ENCODE measurements at places on chromosomes 3 and 15. TPM values are rescaled to one million over a fixed set of nuclear protein-coding genes. Genes with fewer than 3 reads are reported as not detected.
A peak's percentile ranks its signal among the peaks of the same experiment; 100 is the strongest.

The SOX2 gene
- total RNA-seq = not detected

The AHSG gene
- 3.6 TPM for total RNA-seq

The CSPG4 gene
- total RNA-seq = 38.2 TPM

The GOLGA8Q gene
- total RNA-seq = 0.97 TPM

The ACKR2 gene
- total RNA-seq = not detected

The GADL1 gene
- 0.55 TPM for total RNA-seq

The LRRN1 gene
- 6.8 TPM for total RNA-seq

The ZKSCAN7 gene
- total RNA-seq = 1.6 TPM

The CCR8 gene
- total RNA-seq = not detected

The DNAH12 gene
- total RNA-seq = 0.02 TPM

The AADACL2 gene
- not detected for total RNA-seq

The NUSAP1 gene
- 4.1 TPM for total RNA-seq

DNA sequence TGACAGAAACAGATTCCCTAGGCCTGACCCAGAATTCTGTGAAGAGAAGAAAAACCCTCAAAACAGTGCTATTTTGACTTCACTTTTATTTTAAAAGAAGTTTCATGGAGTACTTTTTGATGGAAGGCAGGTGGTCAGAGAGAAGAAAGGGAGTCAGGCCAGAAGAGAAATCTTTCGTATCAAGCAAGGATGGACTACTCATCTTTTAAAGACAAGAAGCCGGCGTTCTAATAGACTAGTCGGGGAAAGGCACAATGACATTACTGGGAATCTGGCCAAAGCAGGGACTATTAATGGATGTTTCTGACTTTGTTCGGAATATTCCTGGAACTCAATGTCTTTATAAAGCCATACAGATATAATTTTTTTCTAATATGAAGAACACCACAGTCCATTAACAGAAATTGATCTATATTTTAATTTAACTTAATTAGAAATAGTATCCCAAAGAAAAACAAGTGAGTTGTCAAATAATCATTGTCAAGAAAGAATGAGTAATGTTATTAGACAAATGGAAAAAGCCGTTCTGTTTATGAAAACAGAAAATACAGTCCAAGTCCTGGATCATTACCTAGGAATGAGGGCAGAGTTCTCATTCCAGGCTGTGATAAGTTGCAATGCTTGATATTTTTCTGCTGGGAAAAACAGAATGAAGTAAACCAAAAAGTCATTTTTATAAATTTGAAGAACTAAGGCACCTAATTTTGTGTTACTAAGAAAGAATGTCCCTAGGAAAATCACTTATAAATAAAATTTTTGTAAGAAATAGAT, 23.7 kb upstream of the PCOLCE2 start:
- no peak overlapping the region for H3K27ac ChIP-seq
- no peaks in the 10 kb centered on the region for H3K36me3 ChIP-seq
- no peaks in the 10 kb centered on the region for H3K27me3 ChIP-seq

DNA sequence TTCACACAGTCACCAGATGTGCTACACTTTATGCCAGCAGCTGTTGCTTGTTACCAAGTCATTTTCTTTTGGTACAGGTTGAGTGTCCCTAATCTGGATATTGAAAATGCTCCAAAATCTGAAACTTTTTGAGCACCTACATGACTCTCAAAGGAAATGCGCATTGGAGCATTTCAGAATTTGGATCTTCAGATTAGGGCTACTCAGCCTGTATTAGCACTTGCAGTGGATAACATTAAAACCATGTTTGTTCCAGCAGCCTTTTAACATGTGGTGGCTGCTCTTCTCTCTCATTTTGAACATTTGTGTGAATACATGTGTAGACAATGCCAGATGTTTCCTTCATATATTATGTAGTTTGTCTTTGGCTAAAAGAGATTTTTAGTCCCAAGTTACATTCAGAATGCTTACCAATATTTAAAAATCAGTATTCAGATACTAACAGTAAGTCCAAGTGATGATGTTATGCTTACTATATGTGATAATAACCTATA, 230.9 kb upstream of the UBE2E1 start:
- H3K4me1 ChIP-seq = no peaks in the 10 kb centered on the region
- no peaks in the 10 kb centered on the region for H3K27me3 ChIP-seq
- no peak overlapping the region for H3K4me3 ChIP-seq

GRCh38 chr15:85598718-85599398, 195.9 kb downstream of the KLHL25 start:
- H3K27ac ChIP-seq = peak overlapping the region; percentile 73
- no peak for DNase-seq
- no peak overlapping the region for H3K4me3 ChIP-seq
- H3K27me3 ChIP-seq = no peaks in the 10 kb centered on the region

DNA sequence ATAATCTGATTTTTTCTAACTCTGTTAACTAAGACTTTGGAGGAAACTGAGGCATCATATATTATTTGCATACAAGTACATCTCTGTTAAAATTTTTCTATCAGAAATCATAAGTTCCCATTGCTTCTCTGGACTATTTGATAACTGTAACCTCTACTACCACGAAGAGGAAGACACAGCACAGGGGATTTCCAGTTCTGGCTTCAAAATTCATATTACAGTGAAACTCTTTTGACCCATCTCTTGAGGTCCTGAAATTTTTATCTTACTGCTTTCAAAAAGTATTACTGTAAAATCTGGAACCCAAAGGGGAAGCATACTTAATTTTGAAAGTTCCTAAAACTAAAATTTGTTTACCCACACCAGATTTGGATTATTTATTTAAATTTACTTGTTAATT, 4.2 kb downstream of the PLSCR1 start:
- H3K4me1 ChIP-seq = peaks cover 7% of the 10 kb centered on the region
- H3K27ac ChIP-seq = peak overlapping the region; percentile 82
- no peaks in the 10 kb centered on the region for H3K36me3 ChIP-seq
- DNase-seq = no peak

DNA sequence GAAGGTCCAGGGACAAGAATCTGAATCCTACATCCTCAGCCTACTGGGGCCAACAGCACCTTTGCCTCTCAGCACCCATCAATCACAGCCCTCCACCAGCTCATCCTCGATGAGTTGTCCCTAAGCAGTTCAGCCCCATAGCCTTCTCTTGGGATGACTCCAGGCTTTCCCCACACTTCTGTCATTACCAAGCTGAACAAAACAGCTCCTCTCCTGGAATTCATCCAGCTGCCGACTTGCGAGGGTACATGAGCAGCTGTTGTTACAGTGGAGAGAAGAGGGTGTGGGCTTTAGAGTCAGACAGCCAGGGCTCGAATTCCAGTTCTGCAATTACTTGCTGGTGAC, 69.0 kb upstream of the THBS1 start:
- H3K4me1 ChIP-seq = no peaks in the 10 kb centered on the region
- H3K27me3 ChIP-seq = no peaks in the 10 kb centered on the region
- peak; percentile 21 for DNase-seq
- H3K4me3 ChIP-seq = no peak overlapping the region
- no peak overlapping the region for H3K27ac ChIP-seq

GRCh38 chr15:41940441-41940857, 31.9 kb downstream of the EHD4 start:
- H3K27me3 ChIP-seq = no peaks in the 10 kb centered on the region
- H3K4me1 ChIP-seq = peaks cover 20% of the 10 kb centered on the region
- no peak for DNase-seq
- H3K27ac ChIP-seq = no peak overlapping the region
- no peak overlapping the region for H3K4me3 ChIP-seq
- no peaks in the 10 kb centered on the region for H3K36me3 ChIP-seq

DNA sequence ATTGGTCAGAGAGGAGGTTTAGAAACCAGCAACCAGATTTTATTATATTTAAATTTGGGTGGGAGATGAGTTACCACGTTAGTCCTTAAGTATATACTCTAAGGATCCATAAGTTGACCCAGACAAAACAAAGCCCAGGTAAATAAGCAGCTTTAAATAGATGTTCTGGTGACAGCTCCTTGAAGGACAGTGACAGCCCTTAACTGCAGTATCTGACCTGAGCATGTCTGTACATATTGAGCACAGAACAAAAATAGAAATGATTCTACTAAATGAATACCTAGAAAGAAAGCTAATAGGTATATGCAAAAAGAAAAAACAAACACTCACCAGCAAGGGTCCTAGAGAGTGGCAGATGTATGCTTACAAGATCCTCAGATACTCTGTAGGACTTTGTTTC, 63.0 kb downstream of the UBR1 start:
- no peak overlapping the region for H3K4me3 ChIP-seq
- no peak for DNase-seq
- H3K36me3 ChIP-seq = peaks cover 63% of the 10 kb centered on the region
- H3K4me1 ChIP-seq = no peaks in the 10 kb centered on the region

- no peaks in the 10 kb centered on the region for H3K36me3 ChIP-seq
- H3K27me3 ChIP-seq = no peaks in the 10 kb centered on the region
- no peak for DNase-seq
- H3K27ac ChIP-seq = no peak overlapping the region
- H3K4me1 ChIP-seq = no peaks in the 10 kb centered on the region
Measured at GRCh38 chr3:146093896-146094295, 67.1 kb downstream of the PLOD2 start.

- no peaks in the 10 kb centered on the region for H3K36me3 ChIP-seq
- peak overlapping the region; percentile 51 for H3K27ac ChIP-seq
- H3K4me1 ChIP-seq = peaks cover 7% of the 10 kb centered on the region
- H3K4me3 ChIP-seq = no peak overlapping the region
- no peaks in the 10 kb centered on the region for H3K27me3 ChIP-seq
Measured at GRCh38 chr3:111761309-111761795, 97.7 kb upstream of the PHLDB2 start.

DNA sequence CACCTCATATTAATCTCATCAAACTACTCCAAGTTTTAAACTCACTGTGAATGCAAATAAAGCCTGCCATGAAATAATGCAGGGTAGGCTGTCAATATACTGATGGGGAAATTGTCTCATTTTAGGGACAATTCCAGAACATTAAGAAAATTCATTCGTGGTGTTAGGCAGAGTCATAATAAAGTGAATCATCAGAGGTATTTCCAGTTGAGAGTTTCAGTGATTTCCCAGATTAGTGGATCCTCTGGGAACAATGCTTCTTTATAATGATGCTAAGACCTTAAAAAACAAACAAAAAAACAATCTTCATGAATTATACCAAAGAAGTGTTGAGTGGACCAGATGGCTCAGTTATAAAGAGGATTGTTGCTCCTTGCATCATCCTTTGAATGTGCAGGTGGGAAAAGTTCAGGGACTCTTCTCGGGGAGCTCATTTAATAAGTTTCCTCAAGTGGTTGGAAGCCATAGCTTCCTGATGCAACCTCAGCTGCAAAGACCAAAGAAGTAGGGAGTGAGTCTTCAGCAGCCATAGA, 360.9 kb upstream of the TRIM42 start:
- no peaks in the 10 kb centered on the region for H3K27me3 ChIP-seq
- DNase-seq = no peak
- no peaks in the 10 kb centered on the region for H3K36me3 ChIP-seq
- H3K4me1 ChIP-seq = no peaks in the 10 kb centered on the region
- no peak overlapping the region for H3K27ac ChIP-seq
- H3K4me3 ChIP-seq = no peak overlapping the region

GRCh38 chr3:45112939-45113338, 33.2 kb downstream of the CDCP1 start:
- H3K4me1 ChIP-seq = peaks cover 20% of the 10 kb centered on the region
- H3K27ac ChIP-seq = peak overlapping the region; percentile 80
- H3K27me3 ChIP-seq = no peaks in the 10 kb centered on the region
- DNase-seq = peak; percentile 32
- H3K4me3 ChIP-seq = no peak overlapping the region

GRCh38 chr3:38644016-38644661, 5.3 kb downstream of the SCN5A start:
- no peak for DNase-seq
- H3K36me3 ChIP-seq = no peaks in the 10 kb centered on the region
- no peak overlapping the region for H3K27ac ChIP-seq

DNA sequence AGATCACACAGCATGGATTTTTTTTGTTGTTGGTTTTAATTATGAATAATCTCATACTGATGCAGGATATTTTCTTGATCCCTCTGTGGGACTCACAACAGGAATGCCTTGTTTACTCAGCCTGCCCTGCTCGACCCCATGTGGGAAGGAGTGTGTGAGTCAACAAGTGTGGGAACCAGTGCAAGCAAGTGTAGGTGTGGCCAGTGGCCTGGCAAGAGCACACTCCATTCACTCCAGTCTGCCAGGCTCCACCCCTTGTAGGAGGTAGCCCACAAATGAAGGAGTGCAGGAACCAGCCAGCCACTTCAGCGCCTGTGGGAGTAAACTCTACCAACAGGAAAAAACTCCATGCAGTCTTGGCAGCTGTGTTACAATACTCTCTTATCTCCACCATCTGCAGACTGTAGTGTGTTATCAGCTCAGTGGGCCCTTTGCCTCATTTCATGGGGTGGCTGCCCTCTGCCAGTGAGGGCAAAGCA, 393.6 kb downstream of the OTOL1 start:
- H3K27me3 ChIP-seq = no peaks in the 10 kb centered on the region
- H3K27ac ChIP-seq = no peak overlapping the region
- H3K4me1 ChIP-seq = no peaks in the 10 kb centered on the region
- no peak for DNase-seq

GRCh38 chr3:16406579-16406978, 106.9 kb downstream of the RFTN1 start:
- H3K4me1 ChIP-seq = peaks cover 8% of the 10 kb centered on the region
- DNase-seq = no peak

- DNase-seq = no peak
- no peak overlapping the region for H3K4me3 ChIP-seq
- H3K27ac ChIP-seq = no peak overlapping the region
- peaks cover 23% of the 10 kb centered on the region for H3K4me1 ChIP-seq
Measured at GRCh38 chr3:44970926-44971490, 5.0 kb downstream of the ZDHHC3 start.

GRCh38 chr15:68421798-68422402, 10.1 kb downstream of the ITGA11 start:
- no peaks in the 10 kb centered on the region for H3K4me1 ChIP-seq
- H3K27ac ChIP-seq = no peak overlapping the region
- H3K27me3 ChIP-seq = no peaks in the 10 kb centered on the region
- DNase-seq = no peak

- H3K27ac ChIP-seq = no peak overlapping the region
- DNase-seq = no peak
- H3K36me3 ChIP-seq = no peaks in the 10 kb centered on the region
- H3K4me1 ChIP-seq = no peaks in the 10 kb centered on the region
- H3K4me3 ChIP-seq = no peak overlapping the region
Measured at GRCh38 chr15:86231864-86232721, 152.4 kb downstream of the AGBL1 start.

GRCh38 chr15:52378746-52379394, 83.3 kb upstream of the MYO5C start:
- no peaks in the 10 kb centered on the region for H3K36me3 ChIP-seq
- no peak overlapping the region for H3K4me3 ChIP-seq
- no peak for DNase-seq

- no peaks in the 10 kb centered on the region for H3K36me3 ChIP-seq
- no peaks in the 10 kb centered on the region for H3K27me3 ChIP-seq
- H3K27ac ChIP-seq = peak overlapping the region; percentile 75
- H3K4me1 ChIP-seq = peaks cover 29% of the 10 kb centered on the region
Measured at GRCh38 chr3:65953881-65954733, 84.6 kb downstream of the MAGI1 start.

Data from gastrocnemius medialis (tissue), 4 donors.